ENCODE measurements at places on chromosomes 13 and 19. TPM values are rescaled to one million over a fixed set of nuclear protein-coding genes. Genes with fewer than 3 reads are reported as not detected.

DNA sequence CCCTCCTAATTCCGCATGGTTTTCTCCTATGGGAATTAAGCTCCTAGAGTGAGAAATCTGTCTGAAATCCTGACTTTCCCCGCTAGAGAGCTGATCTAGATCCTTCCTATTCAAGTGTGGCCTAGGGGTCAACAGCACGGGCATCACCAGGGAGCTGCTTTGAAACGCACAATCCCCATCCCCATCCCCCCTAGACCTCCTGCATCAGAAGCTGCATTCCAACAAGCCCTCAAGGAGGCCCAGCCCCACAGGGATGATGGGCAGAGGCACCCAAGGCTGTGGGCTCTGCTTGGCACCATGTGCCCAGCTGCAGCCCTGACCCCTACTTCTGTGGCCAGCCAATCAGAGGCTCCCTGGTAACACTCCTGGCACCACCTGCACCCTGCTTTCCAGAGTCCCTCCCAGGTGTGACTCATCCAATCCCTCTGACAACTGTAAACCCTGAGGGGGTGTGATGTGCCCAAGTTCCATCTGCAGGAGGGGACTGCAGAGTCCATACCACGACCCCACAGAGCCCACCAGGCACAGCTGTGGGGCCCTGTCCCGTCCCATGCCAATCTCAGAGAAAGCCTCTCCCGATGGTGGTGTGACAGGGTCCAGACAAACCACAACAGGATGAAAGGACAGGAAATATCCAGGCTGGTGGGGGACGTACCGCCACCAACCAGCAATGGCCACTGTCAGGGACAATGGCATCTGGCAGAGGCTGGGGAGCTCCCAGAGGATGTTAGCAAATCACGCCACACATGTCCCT, 19.8 kb upstream of the SLC35E1 start:
- DNase-seq, result no peak

DNA sequence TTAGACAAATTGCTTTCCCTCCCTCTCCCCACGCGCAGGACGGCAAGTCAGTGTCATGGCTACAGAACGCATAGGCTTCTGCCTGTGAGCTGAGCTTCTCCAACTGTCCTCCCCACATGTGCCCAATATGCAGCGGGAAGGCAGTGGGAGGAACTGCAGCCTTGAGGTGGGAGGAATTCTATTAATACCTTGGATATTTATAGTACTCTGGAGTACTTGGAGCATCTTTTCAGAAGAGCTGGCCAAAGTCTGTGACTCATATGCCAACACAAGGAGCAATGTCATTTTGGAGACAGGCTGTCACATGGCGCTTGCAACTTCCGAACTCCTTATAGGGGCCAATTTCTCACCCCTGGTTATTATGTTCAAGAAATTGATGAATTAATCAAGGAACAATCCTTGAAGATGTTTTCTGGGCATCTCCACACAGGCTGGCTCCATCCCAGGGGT, 245.0 kb upstream of the SERP2 start:
- no peak for DNase-seq

- DNase-seq, result no peak
Measured at GRCh38 chr19:990119-990571, 6.0 kb downstream of the WDR18 start.

DNA sequence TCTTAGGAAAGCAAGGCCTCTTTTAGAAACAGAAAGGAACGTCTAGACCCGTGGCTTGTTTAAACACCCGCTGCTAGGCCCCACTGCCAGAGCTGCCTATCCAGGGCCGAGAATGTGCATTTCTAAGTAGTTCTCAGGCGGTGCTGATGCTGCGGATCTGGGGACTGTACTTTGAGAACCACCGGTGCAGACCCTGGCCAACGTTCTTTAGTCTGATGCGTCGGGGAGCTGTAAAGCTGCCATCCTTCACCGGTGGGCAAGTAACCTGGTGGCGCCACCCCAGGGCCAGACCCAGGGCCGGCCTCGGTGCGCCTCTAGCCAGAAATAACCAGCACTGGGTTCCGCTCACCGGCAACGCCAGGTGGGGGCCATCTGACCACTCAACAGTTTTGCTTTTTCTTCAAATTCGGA, 47.1 kb downstream of the TGDS start:
- no peak for DNase-seq

ZNF667 gene
- 10.6 TPM for total RNA-seq

KCNC3 gene
- total RNA-seq, result 0.59 TPM

- no peak for DNase-seq
Measured at GRCh38 chr19:52094526-52095130, 937 bp downstream of the ZNF841 start.

DNA sequence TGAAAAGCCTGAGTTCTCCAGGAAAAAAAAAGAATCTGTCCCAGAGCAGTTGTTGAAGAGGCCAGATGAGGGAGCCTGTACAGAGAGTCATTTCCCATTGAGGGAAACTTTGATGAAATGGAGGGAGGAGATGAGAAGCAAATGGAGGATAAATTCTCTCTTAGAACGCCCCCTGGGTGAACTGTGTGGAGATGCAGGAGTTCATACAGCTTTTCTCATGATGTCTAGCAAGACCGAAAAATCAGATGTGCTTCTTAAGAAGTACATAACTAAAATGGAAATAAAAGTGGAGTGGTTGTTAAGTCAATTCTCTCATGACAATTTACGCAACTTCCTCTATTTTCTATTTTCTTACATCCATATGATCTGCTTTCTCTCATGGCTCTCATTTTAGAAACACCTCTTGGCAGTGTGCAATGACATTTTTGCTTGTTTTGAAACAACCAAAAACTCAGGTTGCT, 1263.1 kb downstream of the PCDH9 start:
- DNase-seq, result no peak

- no peak for DNase-seq
Measured at GRCh38 chr13:51370116-51370515, 30.6 kb downstream of the SERPINE3 start.

HTR2A gene
- 0.69 TPM for total RNA-seq

DNA sequence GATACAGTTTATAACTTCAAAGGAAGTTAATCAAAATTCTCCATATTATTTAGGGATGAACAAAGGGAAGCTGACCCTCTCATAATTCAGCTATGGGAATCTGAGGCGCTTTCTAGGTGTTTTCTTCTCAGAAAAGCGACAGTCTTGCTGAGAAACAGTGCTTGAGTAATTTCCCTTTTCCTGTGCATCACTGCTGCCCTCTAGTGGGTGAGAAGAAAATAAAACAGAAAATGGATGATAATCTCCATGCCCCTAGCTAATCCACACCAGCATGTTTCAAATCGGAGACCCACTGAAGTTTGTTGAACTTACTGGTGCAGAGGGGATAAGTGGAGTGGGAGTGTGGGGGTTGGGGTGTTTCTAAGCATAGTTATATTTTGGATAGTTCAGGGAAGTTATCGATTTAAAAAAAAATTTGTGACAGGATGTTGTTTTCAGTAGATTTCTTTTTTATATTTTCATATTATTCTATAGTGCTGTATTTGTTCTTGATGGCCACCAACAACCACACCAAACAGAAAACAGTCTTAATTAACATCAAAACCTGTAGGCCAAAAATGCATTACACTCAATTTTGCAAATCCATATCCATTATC, 21.4 kb downstream of the LCP1 start:
- DNase-seq, result peak; percentile 27

Measured in skin of body (tissue), 3 donors.